CD4-positive, CD25-positive, alpha-beta regulatory T cell (primary cell): ENCODE measurements at places on chromosomes 11 and 22.

- DNase-seq = no peak
Measured at GRCh38 chr22:34851918-34852662, 213.9 kb upstream of the ISX start.

DNA sequence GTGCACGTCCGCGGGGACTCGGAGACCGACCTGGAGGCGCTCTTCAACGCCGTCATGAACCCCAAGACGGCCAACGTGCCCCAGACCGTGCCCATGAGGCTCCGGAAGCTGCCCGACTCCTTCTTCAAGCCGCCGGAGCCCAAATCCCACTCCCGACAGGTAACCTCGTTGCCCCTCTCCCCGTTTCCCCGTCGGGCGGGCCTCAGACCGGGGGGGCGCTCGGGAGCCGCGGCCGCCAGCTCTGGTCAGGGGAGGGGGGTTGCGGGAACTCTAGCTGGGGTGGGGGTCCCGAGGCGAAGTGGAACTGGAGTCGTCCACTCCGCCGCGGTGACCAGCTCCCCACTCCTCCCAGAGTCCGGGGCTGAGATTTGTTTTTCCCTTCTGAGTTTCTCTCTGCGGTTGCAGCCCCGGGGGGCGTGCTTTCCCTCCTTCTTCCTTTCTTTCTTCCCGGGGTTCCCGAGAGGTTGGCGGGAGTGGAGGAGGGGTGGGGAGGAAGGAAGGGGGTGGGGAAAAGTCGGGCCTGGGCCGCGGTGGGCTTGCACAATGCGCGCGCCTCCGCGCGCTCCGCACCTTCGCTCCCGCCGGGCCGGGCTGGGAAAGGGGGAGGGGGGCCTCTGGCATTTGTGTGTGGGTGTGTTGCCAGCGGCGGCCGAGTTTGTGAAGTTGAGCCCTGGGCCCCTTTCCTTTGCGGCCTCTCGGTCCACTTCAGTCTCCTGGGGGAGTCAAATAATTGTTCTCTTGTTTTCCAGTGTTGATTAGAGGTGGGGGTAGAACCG lies 952 bp downstream of the YAP1 start:
- peak; percentile 19 for DNase-seq

DNA sequence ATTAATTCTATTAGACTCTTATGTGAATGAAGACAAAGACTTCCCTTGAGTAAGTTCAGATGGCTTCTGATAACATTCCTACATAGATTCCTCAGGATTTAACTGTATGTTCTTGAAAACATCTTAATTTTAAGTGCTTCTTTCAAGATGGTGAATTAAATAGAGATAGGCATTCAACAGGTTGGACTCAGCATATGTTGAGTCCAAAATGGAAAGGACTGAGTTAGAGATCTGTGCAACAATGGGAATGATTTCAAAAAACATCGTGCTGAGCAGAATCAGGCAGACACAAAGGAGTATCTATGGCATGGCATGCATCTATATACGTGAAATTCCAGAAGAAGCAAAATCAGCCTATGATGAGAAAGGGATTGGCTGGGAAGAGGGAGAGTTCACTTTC lies 36.2 kb downstream of the ZNF195 start:
- DNase-seq = no peak

GRCh38 chr11:106233191-106233590 lies 155.7 kb downstream of the AASDHPPT start:
- no peak for DNase-seq

DNA sequence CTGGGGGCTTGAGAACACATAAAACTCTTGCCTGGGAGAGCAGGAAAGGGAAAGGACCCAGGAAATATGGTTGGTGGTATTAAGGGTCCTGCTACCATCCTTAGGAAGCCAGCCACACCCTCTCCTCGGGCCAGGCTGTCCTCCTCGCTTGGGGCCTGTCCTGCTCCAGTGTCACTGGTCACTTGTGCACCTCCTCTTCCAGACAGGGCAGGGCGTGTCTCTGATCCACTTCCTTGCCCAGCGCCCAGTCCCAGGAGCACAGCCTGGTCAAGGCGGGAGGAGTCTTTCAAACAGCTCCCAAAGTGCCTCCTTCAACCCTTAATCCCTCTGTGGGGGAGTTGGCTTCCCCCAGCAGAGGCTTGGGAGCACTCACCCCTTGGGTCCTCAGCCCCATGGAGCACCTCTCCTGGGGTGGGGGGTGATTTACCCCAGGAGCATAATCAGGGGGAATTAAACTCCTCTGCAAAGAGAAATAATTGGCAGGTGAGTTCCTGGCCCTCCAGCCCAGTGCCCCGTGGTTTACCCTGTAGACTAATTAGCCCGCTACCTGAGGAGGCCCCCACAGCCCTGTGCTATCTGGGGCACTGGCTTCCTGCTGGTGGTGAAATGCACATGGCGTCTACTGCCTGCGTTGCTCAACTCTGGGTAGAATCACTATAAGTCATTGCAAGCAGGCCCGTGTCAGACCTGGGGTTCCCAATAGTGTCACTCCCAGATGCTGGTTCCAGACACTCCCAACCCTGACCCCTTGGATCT lies 8.0 kb downstream of the TMPRSS6 start:
- no peak for DNase-seq

DNA sequence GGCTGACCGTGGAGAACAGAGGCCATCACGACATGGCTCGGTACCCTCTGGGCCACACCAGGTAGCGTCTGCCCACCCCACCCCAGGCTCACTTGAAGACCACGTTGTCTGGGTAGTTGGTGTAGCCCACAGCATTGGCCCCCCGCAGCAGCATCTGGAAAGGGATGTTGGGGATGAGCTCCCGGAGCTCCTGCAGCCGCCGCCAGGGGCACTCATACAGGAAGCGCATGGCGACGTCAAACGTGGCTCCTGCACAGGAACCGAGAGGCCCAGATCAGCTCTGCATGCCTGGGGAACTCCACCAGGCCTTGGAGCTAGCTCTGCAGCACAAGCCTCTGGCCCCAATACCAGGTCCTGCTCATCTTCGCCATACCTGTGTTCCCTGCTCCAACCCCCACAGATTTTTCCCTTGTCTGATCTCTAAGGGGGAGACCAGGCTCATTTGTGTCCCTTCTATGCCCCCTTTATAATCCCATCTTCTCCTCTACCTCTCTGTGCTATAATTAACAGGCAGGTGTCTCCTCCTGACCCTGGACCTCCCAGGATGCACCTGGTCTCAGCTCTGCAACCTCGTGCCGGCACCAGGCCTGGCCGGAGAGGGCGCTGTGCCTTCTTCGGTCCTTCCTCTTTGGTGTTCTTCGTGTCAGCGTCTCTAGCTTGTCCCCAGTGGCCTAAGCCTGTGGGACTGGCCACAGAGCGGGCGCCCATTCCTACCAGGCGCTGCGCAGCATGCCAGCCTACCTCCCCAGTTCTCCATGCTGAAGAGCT lies 5.0 kb upstream of the LRFN4 start:
- no peak for DNase-seq

DNA sequence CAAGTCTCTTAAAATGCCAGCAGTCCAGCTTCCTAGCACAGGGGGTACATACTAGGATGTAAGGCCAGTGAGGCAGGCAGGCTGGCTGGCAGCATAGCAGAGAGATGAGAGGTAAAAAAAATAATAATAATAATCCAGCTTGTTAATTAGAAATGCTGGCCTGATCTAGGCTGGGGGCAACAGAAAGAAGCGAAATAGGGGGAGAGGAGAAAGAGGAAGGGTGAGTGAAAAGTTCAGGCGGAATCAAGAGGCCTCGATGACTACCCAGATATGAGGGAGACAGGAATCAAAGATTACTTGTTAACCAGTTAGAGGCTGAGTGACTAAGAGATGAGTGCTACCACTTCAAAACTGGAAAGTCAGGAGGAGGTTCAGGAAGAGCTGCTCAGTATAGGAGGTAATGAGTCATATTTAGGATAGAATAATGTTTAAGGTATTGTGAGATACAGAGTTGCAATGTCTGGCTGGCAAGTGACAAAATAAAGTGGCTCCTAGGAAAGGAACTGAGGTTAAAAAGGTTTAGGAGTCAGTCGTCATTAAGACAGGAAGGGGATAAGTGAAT lies 2.8 kb downstream of the ALKBH8 start:
- no peak for DNase-seq

- DNase-seq = no peak
Measured at GRCh38 chr11:69545976-69546617, 64.6 kb downstream of the LINC01488 start.

- no peak for DNase-seq
Measured at GRCh38 chr11:75254326-75254725, 13.8 kb downstream of the TPBGL start.

DNA sequence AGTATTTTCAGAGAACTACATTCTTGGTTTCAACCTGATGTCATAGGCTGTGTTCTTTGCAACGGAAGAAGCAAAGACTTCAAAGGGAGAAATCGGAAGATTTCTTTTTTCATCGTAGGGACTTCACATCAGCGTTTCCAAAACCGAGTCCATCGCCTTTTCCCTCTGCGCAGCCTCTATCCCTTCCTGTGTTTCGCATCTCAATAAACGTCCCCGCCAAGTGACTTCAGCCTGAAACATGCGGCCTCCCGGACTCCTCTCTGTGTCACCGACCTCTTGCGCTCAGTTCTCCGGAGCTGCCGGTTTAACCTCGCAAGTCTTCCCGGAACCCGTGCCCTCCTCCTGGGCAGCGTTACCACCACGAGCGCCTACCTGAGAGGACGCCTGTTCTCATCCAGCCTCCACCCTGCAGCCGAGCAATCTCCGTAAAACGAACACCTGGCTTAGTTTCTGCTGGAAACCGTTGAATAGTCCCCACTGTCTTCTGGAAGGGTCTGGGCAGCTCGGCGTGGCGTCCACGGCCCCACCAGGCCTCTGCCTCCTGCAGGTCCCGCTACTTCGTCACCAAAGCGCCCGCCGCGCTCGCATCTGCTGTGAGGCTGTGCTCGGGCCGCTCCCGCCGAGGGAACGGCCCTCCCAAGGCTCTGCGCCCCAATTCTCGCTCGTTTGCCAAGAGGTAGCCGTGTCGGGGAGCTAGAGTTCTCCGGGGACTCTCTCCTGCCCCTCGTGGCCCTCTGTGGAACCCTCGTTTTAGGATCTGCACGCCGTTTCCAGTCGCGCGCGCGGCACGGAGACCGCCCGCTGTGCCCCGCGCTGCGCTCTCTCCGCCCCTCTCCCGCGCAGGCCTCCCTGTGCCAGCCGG lies at the start of gene GLB1L3:
Gene GLB1L3 (plus strand): TSS at position 846 of the 862 bp plus-strand sequence. CDS start 362 bp downstream, outside the sequence.
- DNase-seq = peak; percentile 86

DNA sequence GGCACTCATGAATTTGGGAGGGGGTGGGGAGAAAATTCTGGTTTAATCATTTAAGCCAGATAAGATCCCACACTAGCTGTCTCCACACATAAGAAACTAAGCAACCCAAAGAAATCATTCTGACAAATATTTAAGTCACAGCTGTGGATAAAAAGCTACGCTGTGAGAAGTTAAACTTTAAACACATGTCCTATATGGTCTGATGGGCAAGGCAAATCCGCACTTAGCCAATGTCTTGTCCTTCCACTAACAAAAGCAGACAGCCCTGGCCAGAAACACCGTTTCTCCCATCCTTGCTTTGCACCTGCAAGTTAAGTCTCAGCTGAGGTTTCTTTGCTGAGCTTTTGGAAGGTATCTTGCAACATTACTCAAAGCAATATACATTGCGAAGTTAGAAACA lies 68.0 kb downstream of the ETS1 start:
- DNase-seq = no peak

DNA sequence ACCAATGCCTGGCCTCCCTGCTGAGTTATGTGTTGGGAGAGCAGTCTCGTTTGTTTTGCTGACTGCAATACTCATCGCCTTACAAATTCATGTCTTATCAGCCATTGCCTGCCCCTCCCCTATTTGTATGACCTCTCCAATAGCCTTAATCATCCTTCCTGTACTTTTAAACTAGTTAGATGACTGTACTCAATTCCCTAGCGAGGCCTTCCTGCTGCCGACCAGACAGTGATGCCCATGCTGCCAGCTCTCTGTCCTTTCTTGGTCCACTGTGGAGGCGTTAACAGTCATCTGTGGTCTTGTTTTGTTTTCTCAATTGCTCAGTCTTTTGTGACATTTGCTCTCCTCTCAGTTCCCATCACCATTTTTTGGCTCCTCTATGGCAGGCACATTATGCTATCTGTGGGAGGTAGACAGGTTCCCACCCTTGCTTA lies 20.3 kb upstream of the YPEL1 start:
- DNase-seq = no peak

- DNase-seq = no peak
Measured at GRCh38 chr11:61907871-61908729, 9.3 kb downstream of the RAB3IL1 start.

DNA sequence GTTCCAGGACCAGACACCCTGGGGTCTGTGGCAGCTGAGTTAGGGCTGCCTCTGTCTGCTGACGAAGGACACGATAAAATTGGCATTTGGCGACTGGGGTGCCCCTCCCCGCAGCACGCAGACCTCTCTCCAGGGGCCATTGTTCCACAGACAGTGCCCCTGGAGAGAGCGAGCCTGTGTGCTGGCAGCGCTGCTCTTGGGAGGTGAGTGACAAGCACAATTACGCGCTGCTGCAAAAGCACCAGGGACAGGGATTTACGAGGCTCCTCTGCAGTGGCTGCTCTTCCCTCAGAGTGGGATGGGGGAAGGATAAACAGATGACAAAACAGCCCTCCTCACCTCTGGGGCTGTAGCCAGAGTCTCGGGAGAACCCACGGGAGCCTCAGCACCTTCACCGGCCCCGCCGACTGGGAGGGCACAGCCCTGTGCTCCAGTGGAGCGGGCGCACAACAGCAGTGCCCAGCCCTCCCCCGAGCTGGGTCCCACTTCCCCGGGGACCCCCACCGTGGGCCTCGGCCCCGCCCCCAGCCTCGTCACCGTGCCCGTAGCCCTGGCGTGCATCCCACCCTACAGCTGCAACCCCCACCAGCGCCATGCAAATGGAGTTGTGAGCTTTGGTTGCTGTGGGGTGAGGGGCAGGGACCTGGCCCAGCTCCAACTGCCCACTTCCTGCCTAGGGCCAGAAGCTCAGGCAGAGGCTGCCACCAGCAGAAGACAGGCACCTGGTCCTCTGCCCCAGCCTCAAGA lies 19.6 kb downstream of the CHID1 start:
- no peak for DNase-seq

GRCh38 chr11:116466801-116467200 lies 306.0 kb downstream of the BUD13 start:
- no peak for DNase-seq
